GM23338 (cell line): ENCODE measurements at places on chromosomes 5 and 9.

GRCh38 chr5:107519900-107520354 is 150.8 kb downstream of the EFNA5 start:
- peak; percentile 55 for DNase-seq

DNA sequence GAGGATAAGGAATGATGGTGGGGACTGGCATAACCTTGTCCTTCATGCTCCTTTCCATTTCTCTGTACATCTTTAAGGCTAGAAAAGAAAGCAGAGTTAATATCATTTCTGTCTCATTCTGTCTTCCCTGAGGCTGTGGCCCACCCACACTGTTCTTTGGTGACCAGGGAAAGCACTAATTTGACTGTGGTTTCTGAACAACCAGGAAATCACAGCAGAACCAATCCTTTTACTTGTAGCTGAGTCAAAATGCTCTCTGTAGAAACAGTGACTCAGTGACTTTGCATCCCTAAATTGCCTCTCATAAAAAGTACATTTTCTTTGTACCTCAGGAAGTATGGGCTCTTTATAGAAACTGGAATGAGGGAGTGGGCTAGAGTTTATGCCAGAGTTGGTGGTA is 28.1 kb downstream of the IL33 start:
- DNase-seq, result no peak

DNA sequence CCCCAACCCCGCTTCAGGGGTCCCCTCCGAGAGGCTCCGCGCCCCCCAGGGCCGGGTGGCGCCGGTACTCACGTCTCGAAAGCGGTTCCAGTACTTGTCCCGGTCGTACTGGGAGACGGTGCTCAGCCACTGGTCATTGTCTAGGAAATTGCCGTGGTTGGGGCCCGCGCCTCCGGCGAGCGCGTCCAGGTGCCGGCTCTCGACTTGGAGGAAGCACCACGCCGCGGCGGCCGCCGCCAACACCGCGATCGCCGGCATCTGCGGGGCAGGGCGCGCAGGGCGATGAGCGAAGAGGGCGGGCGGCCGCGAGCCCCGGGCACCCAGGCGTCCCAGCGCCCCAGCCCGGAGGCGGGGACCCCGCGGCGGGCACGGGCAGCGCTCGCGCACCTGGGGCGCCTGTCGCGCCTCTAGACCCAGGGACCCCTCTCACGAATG is 808 bp downstream of the SPOCK1 start:
- peak; percentile 60 for DNase-seq

- peak; percentile 40 for DNase-seq
Observed at GRCh38 chr9:127437497-127438264, 13.5 kb downstream of the ZNF79 start.

DNA sequence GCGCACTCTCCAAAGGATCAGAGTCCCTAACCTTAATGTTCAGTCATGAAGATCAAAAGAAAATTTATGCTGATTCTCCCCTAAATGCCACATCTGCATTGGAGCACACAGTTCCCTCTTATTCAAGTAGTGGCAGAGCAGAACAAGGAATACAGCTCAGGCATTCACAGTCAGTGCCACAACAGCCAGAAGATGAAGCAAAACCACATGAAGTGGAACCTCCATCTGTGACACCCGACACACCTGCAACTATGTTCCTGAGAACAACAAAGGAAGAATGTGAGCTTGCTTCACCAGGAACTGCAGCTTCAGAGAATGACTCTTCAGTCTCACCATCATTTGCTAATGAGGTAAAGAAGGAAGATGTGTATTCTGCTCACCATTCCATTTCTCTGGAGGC is 40.0 kb downstream of the CMYA5 start:
- no peak for DNase-seq

- no peak for DNase-seq
Observed at GRCh38 chr9:134323741-134324358, 2.4 kb upstream of the RXRA start.

DNA sequence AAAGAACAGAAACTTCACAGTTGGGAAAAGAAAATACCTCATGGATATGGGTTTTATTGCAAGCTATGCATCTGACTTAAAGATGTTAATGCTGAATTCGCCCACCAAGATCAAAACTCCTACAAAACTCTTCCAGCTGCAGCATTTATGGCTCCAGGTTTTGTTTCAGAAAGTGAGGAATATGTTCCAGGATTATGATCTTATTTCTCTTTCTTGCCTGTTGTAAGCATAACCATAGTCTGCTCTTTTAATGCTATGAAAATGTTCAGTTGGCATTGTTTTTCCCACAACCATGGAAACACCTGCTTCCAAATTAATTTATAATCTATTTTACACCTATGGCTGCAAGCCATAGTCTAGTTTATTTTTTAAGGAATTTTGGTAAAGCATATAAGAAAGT is 34.9 kb upstream of the FST start:
- no peak for DNase-seq

DNA sequence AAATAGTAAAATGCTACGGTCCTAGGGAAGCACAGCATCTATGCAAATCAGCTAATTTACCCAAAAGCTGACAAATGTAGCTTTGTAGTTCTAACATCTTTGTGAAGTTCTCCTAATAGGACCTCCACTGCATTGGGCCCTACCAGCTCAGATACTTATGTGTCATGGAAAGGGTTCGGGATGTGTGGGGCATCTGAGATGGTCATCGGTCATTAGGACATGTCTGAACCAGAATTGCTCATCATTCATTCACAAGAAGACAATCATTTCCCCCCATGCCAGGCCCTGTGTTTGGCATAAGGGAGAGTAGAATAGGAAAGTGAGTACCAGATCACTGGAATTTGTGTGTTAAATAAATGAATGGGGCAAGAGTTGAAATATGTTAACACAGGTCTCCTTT is 35.7 kb downstream of the PWWP2A start:
- no peak for DNase-seq

DNA sequence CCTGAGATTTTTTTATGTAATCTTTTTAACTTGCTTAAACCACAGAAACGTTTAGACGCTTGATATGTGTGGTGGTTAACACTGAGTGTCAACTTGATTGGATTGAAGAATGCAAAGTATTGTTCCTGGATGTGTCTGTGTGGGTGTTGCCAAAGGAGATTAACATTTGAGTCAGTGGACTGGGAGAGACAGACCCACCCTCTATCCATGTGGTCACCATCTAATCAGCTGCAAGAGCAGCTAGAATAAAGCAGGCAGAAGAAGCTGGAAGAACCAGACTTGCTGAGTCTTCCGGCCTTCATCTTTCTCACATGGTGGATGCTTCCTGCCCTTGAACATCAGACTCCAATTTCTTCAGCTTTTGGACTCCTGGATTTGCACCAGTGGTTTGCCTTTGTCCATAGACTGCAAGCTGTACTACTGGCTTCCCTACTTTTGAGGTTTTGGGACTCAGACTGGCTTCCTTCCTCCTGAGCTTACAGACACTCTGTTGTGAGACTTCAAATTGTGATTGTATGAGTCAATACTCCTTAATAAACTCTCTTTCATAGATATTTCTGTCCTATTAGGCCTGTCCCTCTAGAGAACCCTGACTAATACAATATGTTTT is 816.0 kb upstream of the CDH9 start:
- DNase-seq, result no peak

DNA sequence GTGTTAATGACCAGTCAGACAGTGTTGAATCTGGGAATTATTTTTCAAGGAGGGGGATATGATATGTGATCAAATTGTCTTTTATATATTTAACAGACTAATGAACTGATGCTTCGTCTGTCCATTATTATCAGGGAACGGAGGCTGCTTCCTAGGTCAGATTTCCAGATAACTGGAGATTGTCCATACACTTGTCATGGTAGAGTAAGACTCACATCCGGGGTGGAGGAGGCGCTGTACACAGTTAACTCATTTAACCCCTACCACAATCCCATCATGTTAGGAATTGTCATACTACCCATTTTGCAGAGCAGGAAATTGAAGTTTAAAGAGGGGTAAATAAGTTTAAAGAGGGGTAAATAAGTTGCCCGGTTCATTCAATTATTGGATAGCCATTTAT is 55.9 kb downstream of the ARHGAP26 start:
- DNase-seq, result no peak

DNA sequence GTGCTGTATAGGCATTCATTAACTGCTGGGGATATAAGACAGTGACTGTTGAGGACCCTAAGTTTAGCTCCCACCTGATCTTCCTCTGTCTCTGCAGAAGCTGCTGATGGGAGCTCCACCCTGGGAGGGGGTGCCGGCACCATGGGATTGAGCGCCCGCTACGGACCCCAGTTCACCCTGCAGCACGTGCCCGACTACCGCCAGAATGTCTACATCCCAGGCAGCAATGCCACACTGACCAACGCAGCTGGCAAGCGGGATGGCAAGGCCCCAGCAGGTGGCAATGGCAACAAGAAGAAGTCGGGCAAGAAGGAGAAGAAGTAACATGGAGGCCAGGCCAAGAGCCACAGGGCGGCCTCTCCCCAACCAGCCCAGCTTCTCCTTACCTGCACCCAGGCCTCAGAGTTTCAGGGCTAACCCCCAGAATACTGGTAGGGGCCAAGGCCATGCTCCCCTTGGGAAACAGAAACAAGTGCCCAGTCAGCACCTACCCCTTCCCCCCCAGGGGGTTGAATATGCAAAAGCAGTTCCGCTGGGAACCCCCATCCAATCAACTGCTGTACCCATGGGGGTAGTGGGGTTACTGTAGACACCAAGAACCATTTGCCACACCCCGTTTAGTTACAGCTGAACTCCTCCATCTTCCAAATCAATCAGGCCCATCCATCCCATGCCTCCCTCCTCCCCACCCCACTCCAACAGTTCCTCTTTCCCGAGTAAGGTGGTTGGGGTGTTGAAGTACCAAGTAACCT is 22.1 kb downstream of the PCDHGC5 start:
- DNase-seq, result no peak

DNA sequence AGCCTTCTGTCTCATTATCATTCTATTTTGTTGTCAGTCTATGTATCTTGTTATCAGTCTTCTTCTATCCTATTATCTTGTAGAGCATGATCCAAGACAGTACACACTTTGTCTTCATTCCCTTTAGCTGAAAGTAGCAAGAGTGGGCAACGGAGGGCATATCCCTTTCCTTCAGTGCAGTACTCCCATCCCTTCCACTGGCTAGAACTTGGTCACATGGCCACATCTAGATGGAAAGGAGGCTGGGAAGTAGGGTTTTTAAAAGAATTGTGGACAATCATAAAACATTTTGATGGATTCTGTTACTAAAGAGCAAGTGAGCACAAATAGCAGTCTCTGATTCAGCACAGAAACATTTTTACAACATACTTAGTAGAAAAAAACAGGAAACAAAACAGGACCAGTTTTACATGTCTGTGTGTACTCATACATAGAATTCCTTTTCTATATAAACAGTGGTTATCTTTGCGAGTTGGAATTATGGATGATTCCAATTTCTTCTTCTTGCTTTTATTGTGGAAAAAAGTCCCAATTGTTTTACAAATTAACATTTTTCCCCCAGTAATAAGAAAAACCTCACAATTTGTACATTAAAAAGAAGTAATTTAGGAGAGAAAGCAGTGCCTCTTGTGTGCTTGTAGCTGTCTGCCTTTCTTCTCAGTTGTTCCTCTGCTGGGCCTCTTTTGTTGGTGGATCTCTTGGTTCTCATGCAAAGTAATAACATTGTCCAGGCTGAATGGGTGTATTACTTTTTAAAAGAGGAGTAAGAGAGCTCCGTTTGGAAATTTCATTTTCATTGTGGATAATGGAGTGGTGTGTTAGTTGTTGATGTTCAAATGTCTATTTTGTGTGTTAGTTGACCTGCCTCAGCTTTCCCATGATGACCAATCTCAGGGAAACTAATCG is 410.9 kb upstream of the TRPC7 start:
- no peak for DNase-seq

DNA sequence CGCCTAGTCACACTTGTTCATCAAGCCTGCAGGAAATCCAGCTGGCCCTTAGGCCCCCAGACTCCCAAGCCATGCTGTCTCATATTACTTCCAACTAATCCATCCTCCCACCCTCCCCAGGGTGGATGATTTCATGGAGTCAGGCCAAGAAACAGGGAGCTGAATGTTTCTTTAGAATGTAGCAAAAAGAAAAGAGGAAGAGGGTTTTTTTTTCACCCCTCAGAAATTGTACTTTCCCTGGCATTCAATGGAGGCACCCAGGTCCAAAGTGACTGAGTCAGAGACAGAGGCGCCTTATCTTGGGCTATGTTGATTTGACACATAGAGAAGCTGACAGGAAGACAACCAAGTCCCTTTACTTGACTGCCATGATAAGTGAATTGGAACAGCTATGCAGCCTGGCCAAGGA is 260.2 kb upstream of the NR4A3 start:
- no peak for DNase-seq

DNA sequence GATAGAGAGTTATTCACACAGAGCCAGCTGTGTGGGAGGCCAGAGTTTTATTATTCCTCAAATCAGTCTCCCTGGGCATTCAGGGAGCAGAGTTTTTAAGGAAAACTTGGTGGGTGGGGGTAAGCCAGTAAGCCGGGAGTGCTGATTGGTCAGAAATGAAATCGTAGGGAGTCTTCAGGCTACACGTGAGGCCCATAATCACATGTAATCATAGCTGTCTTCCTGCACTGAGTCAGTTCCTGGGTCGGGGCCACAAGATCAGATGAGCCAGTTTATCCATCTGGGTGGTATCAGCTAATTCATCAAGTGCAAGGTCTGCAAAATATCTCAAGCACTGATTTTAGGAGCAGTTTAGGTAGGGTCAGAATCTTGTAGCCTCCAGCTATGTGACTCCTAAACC is 10.8 kb upstream of the TTC39B start:
- no peak for DNase-seq

- peak; percentile 61 for DNase-seq
Observed at GRCh38 chr5:92560698-92561401, 1020.2 kb downstream of the NR2F1-AS1 start.

- DNase-seq, result no peak
Observed at GRCh38 chr5:177311392-177311722, 341 bp downstream of the MXD3 start.

DNA sequence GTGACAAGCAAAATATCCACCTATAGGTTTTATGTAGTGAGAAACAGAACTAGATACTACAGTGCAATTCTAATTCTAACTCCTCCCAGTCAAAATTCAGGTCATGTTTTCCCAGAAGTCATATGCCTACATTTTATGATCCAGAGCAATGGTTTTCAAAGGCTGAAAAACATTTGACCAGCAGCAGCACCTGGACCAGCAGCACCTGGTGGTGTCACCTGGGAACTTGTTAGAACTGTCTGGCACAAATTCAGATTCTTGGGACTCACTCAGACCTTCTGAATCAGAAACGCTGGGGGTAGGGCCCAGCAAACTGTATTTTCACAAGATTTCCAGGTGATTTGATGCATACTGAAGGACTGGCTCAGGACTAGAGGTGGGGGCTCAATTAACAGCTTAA is 367.7 kb upstream of the RFX3 start:
- peak; percentile 21 for DNase-seq

- peak; percentile 3 for DNase-seq
Observed at GRCh38 chr5:83253720-83254119, 176.4 kb downstream of the XRCC4 start.
